Dermis blood vessel endothelial cell (primary cell): ENCODE measurements at places on chromosomes 1 and 21.

DNA sequence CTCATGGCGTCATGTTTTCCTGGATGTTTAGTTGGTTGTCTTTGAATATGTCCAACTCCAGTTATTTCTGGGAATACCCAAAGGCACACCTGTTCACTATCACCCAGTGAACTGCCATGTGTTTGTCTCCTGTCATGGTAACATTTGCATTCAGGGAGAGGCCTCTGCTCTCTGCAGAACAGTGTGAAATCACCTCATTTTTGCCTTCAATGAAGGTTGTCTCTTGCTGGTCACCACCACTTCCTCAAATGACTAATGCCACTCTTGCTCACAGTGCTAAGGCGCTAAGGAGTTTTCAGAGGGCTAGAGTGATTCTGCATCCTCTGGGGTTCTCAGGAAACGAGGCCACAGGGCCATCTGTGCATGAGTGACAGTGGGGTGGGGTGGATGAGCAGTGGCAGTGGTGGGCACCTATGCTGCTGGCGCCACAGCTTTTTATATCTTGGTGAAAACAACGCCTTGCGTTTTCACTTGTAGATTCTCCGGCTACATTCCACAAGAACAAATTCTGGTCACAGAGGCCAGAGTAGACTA lies 60.0 kb upstream of the ATP5PO start:
- DNase-seq = peak; percentile 28

DNA sequence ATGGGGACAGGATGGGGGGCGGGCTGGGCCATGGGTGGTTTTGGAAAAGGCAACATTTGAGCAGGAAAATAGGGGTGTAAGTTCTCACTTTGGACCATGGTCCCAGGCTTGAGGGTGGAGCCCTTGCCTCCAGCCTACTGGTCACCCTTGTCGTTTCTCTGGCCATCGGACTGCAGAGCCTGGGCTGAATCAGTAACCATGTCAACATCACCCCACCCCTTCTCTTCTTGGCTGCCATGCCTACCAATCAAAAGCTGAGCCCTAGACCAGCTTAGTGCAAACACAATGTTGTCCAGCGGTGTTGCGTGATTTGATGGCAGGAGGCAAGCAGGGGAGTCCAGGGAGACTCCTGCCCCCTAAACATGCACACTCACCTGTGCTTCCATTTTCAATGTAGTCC lies 231.0 kb upstream of the KAZN start:
- no peak for DNase-seq

DNA sequence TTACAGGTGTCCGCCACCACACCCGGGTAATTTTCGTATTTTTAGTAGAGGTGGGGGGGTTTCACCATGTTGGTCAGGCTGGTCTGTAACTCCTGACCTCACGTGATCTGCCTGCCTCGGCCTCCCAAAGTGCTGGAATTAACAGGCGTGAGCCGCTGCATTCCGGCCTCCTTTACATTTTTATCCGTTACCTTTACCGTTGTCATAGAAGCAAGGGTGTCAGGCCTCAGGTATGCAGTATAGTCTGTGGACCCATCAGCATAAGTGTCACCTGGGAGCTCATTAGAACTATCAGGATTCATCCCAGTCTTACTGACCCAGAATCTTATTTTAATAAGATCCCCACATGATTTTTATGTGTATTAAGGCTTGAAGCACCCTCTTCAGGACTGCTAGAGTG lies 5.4 kb downstream of the CDC42 start:
- no peak for DNase-seq

DNA sequence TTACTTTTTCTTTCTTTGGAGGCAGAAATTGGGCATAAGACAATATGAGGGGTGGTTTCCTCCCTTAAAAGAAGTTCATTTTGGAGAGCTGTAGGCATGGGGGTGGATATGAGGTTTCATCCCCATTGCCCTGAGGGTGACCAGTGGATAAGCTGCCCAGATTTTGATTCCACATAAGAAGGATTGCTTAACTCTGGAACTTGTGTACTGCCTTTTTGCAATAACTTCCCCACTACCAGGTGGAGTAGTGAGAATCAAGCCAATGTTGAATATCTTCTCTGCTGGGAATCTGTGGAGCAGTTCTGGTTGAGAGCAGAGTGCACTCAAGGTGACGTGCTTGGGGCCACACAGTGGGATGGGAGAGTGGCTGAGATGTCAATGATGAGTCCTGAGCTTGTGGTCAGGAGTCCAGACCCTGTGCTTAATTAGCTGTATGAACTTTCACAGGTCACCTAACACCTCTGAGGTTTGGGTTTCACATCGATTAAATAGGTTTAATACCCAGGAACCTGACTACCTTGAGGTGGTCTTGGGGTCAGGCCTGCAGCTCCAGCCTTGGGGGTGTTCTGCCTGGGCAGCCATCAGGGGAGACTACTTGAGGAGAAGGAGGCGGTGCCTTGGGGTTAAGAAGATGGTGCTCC lies 152.9 kb downstream of the FCRL5 start:
- no peak for DNase-seq

- no peak for DNase-seq
These were observed 84.5 kb upstream of the ST6GALNAC5 start for GRCh38 chr1:76782809-76783208.
